NCI-H1105 (cell line): ENCODE measurements at places on chromosomes 4 and X.

DNA sequence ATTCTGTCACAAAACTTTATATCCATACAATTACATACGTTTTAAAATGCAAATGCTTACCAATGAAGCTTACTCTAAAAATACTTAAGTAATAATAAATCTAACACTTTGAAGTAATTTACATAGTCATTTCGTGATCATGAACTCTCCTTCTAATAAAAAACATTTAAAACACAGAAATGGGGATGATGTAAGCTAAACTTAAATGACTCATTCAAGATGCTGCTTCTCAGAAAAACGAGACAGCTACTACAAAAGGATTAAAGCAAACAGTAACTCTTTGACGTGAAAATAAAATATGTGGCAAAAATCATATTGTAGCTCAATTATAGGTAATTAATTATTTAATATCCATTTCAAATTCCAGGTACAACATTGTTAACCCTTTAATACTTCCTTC lies 148.7 kb downstream of the FGF16 start:
- DNase-seq = no peak

- DNase-seq = no peak
Observed at GRCh38 chr4:35867057-35867456, 377.3 kb downstream of the ARAP2 start.

- DNase-seq = no peak
Observed at GRCh38 chr4:182585321-182585720, 331.9 kb downstream of the DCTD start.

DNA sequence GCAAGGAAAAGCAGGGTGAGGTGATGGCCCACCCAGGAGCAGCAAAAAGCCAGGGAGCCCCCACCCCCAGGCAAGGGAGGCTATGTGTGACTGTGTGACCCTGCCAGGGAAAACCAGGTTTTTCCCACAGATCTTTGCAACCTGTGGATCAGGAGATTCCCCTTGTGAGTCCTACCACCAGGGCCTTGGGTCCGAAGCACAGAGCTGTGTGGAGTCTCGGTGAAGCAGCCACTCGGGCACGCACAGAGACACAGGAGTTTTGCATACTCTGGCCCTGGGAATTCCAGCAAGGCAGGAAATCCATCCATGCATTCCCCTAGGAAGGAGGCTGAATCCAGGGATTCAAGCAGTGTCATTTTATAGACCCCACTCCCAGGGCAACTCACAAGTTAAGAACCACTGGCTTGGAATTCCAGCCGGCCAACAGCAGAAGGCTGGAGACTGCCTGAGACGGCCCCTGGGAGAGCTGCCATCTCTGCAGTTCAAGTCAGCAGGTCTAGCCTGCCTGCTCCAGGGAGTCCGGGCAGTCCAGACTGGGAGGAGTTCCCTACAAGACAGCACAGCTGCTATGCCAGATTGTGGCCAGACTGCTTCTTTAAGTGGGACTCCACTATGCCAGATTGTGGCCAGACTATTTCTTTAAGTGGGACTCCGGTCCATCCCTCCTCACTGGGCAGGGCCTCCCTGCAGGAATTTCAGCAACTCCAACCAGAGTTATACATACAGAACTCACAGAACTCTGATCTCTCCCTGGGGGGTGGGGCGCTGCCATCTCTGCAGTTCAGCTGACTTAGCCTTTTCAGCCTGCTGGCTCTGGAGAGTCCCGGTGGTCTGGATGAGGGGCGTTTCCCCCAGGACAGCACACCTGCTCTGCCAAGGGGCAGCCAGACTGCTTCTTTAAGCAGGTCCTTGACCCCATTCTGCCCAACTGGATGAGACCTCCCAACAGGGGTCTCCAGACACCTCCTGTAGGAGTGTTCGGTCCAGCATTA lies 85.1 kb upstream of the ADAD1 start:
- no peak for DNase-seq

DNA sequence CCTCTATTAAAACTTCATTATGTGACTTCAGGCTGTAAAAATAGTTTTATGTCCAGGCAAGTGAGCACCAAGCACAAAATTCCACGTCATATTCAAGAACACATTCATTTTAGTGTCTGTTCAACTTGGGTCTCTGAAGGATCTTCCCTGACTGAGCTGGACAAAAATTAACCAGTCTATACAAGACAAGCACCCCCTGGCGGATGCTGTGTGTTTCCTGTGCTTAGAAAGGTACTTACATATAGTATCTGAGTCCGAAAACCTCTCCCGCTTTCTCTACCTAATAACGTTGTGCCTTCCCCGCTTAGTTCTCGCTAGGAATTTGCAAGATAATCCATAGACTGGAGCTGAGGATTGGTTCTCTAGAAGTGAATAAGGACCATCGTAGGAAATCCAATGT lies 2214.5 kb upstream of the TENM3 start:
- DNase-seq = no peak

DNA sequence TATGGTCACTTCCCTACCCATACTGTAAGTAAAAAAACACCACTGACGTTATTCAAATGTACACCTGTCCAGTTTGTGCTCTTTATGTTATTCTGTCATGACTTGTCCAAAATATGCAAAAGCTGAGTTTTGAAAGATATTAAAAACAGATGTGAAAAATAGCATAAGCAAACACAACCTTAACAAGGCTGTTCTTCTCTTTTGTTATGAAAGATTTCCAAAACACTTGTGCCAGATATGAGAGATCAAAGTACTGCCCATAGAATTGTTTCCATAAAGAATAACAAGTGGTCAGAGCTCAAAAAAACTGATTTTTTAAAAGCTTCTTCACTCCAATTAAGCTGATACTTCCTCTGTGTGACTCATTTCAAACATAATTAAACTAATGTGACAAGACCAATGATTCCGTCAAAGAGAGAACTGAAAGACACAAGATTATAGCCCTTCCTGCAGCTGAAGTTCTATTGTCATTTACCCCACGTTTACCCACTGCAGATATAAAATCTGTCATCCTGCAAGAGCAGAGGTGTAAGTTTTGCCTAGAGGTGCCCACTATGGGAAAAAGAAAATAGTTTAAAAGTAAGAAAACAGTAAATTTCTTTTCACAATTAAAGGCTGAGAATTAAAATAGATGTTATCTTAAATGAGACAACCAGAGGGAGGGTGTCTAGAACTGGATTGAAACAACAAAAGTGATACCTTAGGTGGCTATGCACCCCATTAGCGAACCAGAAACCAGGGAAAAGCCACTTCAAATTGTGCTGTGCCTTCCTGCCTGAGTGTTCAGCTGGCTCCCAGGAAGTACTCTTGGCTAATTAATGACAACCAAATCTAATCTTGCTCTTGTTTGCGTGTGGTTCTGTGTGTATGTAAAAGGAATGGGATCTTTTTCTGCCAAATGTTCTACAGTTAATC lies 30.1 kb downstream of the RASSF6 start:
- peak; percentile 79 for DNase-seq

GRCh38 chr4:171924746-171925376 lies 111.7 kb downstream of the GALNTL6 start:
- no peak for DNase-seq

- DNase-seq = no peak
Observed at GRCh38 chr4:123325241-123325681, 71.3 kb upstream of the SPRY1 start.

DNA sequence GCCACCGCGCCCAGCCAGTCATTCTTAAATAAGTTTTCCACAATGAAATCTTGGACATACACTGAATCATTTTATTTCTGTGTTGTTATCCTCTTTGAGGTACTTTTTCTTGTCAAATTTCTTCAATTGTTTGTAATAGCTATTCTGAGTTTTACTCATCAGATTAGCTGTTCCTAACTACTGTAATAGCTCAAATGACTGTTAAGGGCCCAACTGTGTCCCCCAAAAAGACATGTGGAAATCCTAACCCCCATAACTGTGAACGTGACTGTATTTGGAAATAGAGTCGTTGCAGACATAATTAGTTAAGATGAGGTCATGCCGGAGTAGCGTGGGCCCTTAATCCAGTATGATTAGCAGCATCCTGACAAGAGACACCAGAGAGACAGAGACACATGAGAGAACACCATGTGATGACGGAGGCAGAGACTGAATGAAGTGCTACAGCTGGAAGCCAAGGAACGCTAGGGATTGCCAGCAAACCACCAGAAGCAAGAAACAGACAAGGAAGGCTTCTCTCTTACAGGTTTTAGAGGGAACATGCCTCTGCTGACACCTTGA lies 22.9 kb downstream of the ACOT9 start:
- no peak for DNase-seq
